ENCODE measurements at places on chromosomes 1 and 21.
A peak's percentile ranks its signal among the peaks of the same experiment; 100 is the strongest.

DNA sequence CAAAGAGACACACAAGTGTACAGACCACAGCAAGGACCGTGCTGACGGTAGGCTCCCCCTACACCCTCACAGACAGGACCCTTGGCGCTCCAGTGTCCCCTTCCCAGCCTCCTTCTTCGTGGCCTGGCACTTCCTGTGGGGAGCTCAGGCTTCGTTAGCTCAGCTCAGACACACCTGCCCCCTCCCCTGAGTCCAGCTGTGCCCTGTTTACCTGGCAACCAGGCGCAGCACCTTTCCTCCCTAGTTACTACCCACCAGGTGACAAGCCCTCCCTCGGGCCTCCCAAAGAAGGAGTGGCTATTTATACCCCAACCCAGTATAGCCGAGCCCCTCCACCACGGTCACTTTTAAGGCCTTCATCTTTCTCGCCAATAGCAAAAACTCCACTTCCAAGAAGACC lies 4.7 kb downstream of the CELF3 start:
- no peak for DNase-seq

DNA sequence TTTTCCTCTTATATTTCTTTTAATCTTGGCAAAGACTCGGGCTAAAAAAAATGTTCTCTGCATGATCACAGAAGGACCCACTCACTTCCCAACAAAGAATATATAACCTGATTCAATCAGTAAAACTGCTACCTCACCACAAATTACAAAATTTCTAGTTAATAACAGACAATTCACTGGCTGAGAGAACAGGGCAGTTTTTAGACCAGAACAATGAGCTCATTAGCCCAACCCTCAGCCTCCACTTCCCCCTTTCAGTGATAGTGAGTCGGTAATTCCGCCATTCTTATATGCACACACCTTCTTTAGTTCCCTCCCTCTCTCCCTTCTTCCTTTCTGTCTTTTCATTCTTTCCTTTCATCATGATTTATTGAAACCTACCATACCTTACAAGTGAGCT lies 8.9 kb downstream of the SIPA1L2 start:
- no peak for DNase-seq

DNA sequence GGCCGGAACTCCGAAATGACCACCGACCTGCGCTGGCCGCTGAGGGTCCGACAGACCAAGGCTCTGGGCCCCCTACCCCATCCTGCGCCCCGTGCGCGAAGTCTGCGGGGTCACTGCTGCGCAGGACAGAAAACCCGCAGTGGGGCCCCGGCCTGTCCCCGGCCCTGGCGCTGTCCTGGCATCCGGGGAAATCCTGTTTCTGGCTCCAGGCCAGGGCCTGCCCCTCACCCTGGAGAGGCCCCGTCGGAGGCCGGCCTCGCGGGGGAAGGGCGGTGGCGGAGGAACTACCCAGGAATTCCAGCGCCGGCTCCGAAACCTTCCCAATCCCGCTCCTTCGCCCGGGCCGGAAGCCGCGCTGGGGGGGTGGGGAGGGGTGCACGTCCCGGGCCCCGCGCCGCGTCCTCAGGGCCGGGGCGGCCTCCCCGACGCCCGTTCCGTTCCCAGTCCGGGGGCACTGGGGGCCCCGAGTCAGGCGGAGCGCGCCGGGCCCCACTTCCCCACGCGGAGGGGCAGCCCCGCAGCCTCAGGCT lies 77.0 kb downstream of the MORN1 start:
- DNase-seq, result no peak

- DNase-seq, result no peak
These were observed 254.4 kb upstream of the CSF3R start for GRCh38 chr1:36737038-36737555.

GRCh38 chr1:78972723-78973122 lies 33.8 kb downstream of the ADGRL4 start:
- DNase-seq, result no peak

DNA sequence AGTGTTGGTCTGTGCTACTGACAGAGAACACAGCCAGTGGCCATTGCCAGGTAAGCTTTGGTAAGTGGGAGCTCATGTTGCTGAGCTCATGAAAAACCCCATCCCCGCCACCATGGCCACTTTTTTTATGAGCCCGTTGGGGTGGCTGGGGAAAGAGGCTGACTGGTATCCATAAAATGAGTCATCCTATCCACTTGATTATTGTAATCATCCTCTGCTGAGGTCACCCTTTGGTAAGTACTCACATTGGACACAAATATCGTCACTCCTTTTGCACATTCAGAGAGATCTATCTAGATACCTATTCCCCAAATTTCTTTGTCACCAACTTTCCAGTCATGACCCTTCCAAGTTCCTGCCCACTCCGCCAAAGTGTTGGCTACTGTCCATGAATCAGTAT lies 22.0 kb downstream of the SLAMF7 start:
- no peak for DNase-seq

- no peak for DNase-seq
These were observed 16.6 kb upstream of the LRRC3 start for GRCh38 chr21:44438531-44439210.

- DNase-seq, result no peak
These were observed 35.5 kb downstream of the OVGP1 start for GRCh38 chr1:111392042-111392441.

DNA sequence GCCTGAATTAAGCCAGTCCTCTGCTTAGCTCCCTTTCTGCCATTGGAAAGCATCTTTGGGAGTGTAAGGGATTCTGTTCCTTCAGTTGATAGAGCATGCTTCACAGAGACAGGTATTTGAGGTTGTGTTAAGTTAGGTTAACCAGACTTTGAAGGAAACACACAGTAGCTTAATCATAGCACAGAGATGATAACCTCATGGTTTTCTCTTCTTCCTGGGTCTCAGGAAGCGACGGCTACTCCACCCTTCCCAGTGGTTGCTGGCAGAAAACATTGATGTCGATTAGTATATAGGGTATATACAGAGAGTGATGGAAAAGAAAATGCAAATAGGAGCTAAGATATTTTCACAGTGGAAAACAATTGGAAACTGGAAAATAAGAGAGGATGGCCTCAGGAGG lies 42.0 kb downstream of the S1PR1 start:
- no peak for DNase-seq

DNA sequence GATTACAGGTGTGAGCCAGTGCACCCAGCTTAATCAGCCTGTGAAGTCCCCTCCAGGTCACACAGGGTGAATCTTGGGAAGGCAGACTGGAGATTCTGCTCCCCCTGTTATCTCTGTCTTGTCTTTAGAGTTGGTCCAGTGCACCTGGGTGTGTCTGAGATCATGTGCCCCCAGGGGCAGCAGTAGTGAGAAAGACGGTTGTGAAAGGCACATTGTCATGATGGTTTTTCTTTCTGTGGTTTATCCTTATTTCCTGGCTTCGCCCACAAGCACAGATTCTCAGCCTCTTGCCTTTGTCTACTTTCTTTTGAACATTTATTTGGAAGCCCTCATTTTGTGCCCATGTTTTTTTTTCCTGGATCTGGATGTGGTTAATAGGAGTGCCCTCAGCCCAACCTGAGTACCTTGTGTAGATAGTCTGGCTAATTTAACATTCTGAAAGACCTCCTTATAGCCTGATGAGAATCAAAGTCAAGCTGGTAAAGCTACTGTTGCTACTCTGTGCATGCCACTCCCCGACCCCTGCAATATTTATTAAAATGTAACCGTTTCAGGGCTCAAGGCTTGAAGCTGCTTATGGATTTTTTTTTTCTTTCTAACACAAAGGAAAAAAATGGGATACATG lies 23.7 kb downstream of the UCK2 start:
- DNase-seq, result no peak

GRCh38 chr1:199551967-199552565 lies 475.4 kb upstream of the NR5A2 start:
- peak; percentile 12 for DNase-seq

- no peak for DNase-seq
These were observed 92.9 kb downstream of the DPYD start for GRCh38 chr1:97827887-97828286.

DNA sequence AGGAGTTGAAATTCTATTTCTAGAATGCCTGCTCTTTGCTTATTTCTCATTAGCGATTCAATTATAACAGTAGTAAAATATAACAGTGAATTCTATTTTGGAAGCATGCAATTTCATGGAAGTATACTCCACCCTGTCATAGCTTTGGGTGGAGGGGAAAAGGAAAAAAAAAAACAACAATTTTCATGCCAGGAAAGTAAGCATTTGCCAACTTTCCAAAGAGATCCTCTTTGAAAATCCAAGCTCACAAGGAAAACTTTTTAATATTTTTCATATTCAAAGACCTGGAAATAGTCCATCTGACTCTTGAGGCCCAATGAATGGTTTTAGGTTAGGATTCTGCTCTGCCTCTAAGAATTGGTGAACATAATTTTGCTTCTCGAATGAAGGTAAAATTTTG lies 134.5 kb downstream of the PTPN14 start:
- no peak for DNase-seq

- no peak for DNase-seq
These were observed 43.7 kb downstream of the HENMT1 start for GRCh38 chr1:108617008-108617723.

DNA sequence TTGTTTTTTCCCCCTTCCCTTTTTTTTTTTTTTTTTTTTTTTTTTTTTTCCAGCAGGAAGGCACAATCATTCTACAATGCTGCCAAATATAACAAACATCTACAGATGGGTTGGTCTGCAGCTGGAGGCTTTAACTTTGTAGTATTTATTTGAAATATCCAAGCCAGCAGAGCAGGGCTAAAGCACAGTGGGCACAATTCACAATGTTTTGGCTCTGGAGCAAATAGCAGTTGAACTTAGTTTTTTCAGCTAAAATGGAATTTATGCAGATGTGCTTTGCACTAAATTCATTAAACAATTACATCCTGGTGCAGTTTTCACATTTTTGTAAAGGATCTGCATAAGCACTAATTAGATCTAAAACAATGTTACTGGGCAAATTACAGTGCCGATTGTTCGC lies 39.8 kb upstream of the ZBTB18 start:
- DNase-seq, result peak; percentile 2

DNA sequence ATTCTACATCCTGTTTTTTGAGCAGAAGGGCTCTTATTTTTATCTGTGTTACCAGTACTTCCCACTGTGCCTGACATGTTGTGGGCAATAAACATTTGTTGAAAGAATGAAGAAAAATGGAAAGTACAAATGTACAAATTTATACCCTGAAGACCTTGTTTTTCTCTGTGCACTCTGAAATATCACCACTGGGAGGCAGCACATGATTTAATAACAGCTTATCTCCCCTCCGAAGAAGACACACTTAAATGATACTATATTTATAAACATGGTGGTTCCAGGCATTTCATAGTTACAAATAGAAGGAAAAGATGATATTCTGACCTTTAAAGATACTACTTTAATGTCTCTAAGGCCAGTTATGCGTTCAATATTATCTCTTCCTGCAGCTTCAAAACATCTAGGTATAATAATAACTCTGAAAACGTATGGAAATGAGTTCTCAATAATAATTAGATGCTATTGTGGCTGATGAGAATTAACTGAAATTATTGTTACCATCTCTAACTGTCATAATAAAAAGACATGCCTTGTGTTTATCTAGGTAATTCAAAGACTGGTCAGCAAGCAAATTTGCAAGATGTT lies 12.8 kb downstream of the DYNLT5 start:
- DNase-seq, result no peak

DNA sequence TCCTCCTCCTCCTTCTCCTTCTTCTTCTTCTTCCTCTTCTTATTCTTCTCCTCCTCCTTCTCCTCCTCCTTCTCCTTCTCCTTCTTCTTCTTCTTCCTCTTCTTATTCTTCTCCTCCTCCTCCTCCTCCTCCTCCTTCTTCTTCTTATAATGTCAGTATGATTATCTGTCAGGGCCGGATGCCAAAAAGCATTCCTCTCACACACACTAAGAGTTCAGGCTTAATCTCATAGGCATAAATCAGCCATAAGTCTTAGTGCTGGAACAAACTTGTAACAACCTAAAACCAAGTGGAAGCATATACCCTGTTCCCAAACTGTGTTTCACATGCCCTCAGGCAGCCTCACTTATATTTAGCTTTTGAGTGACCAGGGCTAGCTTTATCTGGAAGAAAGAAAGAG lies 240.3 kb downstream of the LMX1A start:
- no peak for DNase-seq

- no peak for DNase-seq
These were observed 250.6 kb downstream of the SPATA17 start for GRCh38 chr1:217881607-217882332.

DNA sequence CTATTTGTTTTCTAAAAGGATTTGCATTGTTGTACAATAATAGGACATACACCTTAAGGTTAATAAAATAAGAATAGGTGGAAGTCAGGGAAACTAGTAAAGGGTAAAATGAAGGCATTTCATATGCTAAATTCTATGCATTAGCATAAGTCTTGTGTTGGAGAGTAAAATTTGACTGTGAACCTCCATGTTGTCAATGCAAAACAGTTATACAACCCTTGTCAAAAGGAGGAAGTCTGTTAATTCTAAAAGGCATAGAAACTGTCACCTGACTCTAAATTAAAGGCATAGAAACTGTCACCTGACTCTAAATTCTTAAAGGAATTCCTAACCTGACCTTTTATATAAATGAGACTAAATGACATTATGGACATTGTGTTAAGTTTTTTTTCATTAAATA lies 291.8 kb downstream of the OLFM3 start:
- DNase-seq, result no peak

DNA sequence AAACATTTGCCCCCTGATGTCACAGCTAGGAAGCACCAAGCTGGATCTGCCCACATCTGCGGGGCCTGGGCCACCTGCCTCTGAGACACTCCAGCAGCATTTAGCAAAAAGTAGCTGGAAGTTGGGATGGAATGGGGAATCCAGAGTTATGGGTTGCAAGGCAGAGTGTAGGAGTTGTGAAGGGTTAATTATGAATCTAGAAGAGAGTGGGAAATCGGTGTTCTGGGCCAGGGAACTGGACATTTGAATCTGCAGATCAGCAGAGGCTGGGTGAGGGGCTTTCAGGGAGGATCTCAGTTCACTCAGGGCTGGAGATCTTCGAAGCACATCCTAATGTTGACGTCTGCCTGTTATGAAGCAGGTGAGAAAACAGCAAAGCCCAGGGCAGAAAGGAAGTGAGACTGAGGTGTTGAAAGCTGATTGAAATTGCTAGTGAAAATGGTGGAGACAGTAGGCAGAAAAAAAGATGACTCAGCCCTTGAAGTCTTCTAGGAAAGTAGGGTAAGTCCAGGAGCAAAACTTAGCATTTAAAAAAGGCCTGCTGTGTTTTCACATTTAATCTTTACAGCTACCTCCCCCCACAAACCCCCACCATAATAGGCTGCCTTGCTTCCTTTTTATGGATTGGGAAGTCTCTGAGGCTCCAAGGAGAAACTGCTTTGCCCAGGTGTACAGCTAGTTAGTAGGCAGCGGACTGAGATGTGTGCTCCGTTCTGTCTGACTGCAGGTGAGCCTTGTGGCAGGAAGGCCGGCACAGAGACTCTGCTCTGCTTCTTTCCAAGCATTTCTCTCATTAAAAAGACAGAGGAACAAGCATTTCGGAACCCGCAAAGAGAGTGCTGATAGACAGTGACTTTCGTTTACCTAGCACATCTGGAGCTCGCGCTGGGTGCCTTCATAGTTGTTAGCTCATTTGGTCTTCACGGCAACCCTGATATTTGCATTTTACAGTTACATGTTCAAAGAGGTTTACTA lies 7.2 kb downstream of the VANGL1 start:
- DNase-seq, result no peak

DNA sequence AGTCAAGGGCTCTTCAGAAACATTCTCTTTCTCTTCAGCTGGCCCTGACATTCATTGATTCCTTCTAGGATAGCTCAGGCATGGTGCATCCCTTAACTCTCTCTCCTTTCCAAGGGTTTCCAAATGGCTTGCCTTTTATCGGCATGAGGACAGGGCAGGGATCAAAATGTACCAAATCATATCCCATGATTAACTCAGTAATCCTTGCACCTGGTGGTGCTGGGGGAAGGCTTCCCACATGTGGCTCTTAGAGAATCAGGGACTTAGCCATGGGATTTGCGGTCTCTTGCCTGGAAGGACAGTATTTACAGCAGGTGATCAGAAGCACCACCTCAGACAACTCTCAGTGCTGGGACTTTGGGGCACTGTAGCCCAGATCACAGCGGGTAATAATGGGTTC lies 46.2 kb upstream of the EDEM3 start:
- DNase-seq, result no peak

Data from brain pericyte (primary cell).